ENCODE measurements at places on chromosomes 5 and 9. TPM values are rescaled to one million over a fixed set of nuclear protein-coding genes. Genes with fewer than 3 reads are reported as not detected.

SLC6A18 gene
- total RNA-seq = not detected

IGIP gene
- total RNA-seq = 0.75 TPM

DBH gene
- total RNA-seq = not detected

GAS1 gene
- total RNA-seq = 0.09 TPM

CCDC180 gene
- total RNA-seq = 0.94 TPM

SPOCK1 gene
- total RNA-seq = 17.0 TPM

PCDHB2 gene
- total RNA-seq = 4.1 TPM

PIP5KL1 gene
- 1.3 TPM for total RNA-seq

HMHB1 gene
- total RNA-seq = not detected

SMIM27 gene
- total RNA-seq = 16.3 TPM

TIMD4 gene
- total RNA-seq = 0.98 TPM

IFNE gene
- total RNA-seq = 1.7 TPM

GOLGA2 gene
- 46.7 TPM for total RNA-seq

GABRA6 gene
- not detected for total RNA-seq

FSTL4 gene
- total RNA-seq = 4.1 TPM

LHX3 gene
- total RNA-seq = 0.13 TPM

CNTNAP3 gene
- 11.0 TPM for total RNA-seq

OSMR gene
- total RNA-seq = 51.6 TPM

ACTL7B gene
- 0.07 TPM for total RNA-seq

TMEM171 gene
- total RNA-seq = 6.3 TPM

OR1Q1 gene
- not detected for total RNA-seq

ECPAS gene
- total RNA-seq = 40.5 TPM

C5orf58 gene
- total RNA-seq = not detected

ATP6V1G1 gene
- total RNA-seq = 115 TPM

CREBRF gene
- 2.3 TPM for total RNA-seq

SLIT3 gene
- 18.1 TPM for total RNA-seq

STPG3 gene
- total RNA-seq = not detected

SDHA gene
- 99.4 TPM for total RNA-seq

TAF11L10 gene
- total RNA-seq = not detected

ELOVL7 gene
- 10.5 TPM for total RNA-seq

Data from A549 treated with GW870086 at 1 μM for 4 hours (cell line).